ENCODE measurements at places on chromosomes 5 and 9.

DNA sequence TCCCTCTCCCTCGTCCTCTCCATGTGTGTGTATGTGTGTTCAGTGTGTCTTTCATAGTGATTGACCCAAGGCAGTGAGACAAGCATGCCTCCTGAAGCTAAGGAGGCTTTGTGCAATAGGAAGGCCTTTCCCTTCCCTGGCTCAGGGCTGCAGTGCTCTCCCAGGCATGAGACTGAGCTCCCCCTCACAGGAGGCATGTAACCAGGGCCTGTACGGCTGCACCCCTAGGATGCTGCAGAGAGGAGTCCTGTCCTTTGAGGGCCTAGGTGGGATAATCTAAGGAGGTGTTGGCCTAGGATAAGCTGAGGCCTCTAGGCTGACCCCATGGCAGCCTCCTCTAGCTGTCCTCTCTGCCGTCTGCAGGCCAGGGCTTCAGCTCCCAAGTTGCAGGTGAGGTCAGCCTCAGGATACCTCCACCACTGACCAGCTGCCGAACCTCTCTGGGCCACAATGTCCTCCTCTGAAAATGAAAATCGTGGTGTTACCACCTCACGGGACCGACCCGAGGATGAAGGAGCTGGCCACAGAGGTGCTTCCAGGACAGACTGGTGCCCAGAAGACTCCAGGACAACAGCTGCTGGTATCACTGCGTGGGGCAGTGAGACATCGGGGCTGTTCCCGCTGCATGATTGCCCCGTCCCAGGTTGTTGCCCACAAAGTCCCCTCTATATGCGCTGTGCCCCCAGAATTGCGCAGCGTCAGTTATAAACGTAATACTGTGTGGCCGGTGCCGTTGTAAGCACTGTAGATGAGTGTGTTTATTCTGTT lies 129.6 kb downstream of the BARX1 start:
- peak; percentile 77 for DNase-seq

GRCh38 chr5:59874675-59875074 lies 18.9 kb downstream of the PDE4D start:
- DNase-seq, result no peak

GRCh38 chr5:87435144-87435694 lies 22.5 kb upstream of the CCNH start:
- DNase-seq, result no peak

GRCh38 chr9:105859428-105860091 lies 165.2 kb downstream of the TMEM38B start:
- DNase-seq, result no peak

DNA sequence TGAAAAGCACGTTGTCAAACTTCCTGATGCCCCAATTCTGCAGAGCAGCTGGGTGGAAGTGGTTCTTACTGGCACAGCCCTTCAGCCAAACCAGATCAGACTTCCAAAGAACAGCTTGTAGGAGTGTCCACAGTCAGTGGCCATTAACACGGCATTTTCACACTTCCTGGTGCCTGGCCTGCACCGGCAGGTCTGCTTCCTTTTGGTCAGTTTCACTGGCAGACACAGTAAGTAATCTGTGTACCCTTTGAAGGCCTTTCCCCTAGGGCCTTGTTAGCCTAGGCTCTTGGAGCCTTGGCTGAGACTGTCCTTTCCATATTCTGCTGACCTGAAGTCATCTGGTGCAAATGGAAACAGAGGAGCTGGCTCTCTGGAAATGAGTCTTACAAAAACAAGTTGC lies 297.5 kb upstream of the TNC start:
- no peak for DNase-seq

DNA sequence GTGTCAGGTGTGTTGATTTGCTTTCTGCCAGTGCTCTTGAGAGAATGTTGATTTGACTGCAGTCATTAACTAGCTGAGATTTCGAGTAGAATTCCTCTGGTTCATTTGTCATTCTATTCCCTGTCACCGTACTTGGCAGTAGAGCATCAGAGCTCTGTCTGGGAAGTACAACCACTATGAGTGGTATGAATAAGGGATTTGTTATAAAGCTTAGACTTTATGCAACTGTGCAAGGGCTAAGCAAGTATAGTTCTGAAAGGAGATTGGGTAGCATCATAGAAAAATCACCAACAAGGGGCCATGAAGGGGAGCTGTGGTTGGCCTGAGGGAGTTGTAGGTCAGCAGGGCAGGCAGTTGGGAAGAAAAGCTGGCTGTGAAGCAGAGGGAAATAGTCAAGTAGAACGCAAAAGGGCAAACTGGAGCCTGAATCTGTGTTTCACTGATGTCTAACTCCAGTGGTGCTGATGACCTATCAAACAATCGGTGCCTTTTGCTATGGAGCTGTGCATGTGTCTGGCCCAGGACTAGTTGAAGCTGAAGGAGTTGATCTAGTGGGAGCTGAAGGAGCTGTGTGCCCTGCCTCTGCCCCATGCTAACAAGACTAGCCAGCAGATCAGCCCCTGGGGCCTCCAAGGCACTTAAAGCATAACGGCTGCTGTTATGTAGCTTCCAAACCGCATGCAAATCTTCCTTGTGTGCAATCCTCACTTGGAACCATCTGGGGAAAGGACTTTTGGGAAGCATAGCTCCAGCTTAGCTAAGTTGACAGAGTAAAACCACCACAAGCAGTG lies 110.0 kb downstream of the SLC28A3 start:
- no peak for DNase-seq

GRCh38 chr9:131111186-131111853 lies 14.1 kb upstream of the NUP214 start:
- no peak for DNase-seq

- DNase-seq, result peak; percentile 37
Measured at GRCh38 chr9:134566936-134567335, 74.7 kb upstream of the COL5A1 start.

GRCh38 chr9:70412832-70413463 lies 1.5 kb downstream of the KLF9 start:
- DNase-seq, result peak; percentile 94

GRCh38 chr5:104628911-104629310 lies 1066.3 kb upstream of the NUDT12 start:
- DNase-seq, result no peak

- DNase-seq, result no peak
Measured at GRCh38 chr9:134358662-134359319, 32.5 kb downstream of the RXRA start.

- DNase-seq, result no peak
Measured at GRCh38 chr5:98217138-98217537, 556.3 kb upstream of the RGMB start.

DNA sequence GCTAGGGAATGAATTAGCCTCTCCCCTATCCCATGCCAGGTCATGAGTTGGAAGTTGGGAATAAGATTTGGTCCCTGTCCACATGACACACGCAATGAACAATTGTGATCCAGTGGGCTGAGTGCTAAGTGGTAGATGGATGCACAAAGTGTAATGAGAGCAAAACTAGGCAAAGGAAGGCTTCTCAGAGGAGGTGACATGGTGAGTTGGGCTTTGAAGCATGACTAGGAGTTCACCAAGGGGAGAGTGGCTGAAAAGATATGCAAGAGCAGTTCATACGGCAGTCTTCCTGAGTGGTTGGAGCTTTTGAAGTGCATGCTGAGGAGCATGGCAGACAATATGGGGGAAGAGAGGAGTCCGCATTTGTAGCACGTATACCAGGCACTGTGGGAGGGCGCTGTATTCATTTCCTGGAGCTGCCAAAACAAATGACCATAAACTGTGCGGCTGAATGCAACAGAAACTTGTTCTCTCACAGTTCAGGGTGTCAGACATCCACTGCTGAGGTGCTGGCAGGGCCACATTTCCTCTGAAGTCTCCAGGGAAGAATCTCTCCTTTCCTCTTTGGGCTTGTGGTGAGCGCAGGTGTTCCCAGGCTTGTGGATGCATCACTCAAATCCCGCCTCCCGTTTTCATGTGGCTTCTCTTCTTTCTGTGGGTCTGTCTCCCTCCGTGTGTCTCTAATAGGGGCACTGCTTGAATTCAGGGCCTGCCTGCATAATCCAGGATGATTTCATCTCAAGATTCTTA lies 49.5 kb downstream of the NSG2 start:
- DNase-seq, result no peak

DNA sequence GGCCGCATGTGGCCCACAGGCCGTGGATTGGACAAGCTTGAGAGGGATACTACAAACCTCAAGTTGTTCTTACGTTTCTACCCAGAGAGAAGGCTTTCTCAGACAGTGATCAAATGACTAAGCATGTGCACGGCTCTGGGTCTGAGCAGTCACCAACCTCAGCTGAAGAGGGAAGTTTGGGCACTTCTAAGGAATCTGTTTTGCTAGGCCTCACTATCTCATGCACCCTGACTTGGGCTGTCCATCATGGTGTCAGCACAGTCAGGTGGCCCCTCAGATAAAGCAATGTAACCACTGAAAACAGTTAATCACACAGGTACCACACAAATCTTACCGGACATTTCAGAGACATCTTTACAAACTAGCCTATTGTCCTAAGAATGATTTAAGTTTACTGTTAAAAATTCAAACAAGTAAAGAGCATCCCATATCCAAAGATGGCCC lies 24.6 kb downstream of the CSF2 start:
- DNase-seq, result no peak

DNA sequence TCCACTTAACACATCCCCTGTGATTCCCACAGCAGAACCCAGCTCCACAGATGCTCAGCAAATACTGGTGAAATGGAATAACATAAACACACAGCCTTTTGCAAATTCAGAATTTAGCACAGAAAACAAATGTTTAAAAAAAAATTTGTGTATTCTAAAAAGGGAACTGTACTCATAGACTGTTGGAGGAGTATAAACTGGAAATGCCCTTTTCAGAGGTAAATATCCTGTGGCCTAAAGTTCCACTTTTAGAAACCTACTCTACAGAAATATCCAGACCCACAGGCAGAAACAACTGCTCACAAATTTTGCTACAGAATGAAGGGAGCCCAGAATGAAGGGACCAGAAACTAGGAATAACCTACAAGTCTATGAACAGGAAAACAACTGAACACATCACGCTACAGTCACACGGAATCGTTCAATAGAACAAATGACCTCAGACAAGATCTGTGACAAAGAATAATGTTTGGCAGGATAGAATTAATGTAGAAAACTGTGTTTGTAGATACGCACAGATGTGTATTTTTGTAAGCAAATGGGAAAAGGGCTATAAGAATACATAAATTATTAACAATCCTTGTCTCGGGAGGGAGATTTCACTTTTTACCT lies 78.5 kb downstream of the SHB start:
- DNase-seq, result no peak

GRCh38 chr9:36146651-36147050 lies 10.1 kb downstream of the GLIPR2 start:
- no peak for DNase-seq

DNA sequence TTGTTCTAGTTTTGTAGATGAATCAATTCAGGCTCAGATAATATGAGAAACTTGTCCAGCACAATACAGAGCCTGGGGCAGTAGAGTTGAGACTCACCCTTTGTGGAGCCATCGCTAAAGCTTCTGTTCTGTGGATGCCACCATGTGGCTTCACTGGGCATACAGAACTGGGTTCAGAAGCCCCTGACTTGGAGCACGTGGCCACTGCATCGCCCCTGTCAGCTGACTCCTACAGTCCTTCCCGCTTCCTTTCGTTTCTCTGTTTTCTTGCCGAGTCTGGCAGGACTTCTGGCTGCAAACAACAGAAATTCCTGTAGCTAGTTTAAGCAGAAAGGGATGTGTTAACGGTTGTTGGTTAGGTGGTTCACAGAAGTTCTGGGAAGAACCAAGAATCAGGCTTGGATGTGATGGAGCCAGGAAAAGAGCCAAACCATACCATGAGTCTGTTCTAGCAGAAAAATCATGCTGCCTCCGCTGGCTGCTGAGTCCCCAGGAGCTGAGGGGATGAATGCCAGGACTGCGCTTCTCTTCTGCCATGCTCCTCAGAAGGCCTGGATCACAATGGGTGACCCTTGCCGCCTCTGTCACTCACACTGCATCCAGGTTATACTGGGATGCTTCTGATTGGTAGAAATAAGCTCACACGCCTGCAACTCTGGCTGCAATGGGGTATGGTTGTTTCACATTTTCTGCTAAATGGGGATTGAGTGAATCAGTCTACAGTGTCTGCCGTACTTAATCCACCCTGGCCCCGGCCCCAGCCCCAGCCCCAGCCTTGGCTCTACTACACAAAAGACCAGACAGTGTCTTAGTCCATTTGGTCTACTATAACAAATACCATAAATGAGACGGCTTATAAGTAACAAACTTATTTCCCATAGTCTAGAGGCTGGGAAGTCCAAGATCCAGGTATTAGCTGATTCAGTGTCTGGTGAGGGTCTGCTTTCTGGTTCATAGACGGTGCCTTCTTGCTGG lies 262.5 kb downstream of the GOLPH3 start:
- DNase-seq, result no peak

DNA sequence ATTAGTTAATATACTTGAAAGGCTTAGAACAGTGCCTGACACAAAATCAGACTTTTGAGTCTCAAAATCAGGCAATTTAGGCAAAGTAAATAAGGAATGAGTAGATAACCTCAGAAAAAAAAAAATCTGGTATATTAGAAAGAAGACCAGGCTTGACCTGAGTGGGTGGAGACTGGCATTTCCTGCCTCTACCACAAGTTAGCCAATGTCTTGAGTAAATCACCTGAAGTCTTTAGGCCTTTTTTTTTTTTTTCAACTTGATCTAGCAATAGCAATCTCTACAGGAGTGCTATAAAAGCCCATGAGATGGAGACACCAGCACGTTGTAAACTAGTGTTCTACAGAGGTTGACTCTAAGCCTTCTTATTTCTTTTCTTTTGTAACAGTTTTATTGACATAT lies 104.2 kb upstream of the RASEF start:
- no peak for DNase-seq

GRCh38 chr5:2901096-2901495 lies 149.6 kb upstream of the IRX2 start:
- DNase-seq, result no peak

- DNase-seq, result no peak
Measured at GRCh38 chr5:39599721-39600431, 175.1 kb upstream of the DAB2 start.

DNA sequence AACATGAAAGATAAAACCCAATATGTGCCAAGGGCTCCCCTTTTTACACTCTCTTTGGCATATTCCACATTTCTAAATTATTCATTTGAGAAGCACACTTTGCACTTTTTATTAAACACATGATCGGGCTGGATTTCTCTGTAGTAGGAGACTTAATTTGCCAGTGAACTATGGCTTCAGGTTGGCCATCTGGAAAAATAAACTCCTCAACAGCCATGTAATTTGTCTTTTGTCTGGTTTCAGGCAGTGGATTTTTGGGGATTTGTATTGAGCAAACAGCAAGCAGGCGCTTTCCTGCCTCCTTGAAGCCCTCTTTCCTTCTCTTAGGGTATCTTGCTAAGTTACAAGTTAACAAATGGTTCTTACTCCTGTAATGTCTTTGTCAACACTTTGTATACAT lies 73.0 kb upstream of the DMRTA1 start:
- no peak for DNase-seq
